ENCODE measurements at places on chromosomes 16 and 17.

GRCh38 chr16:14389359-14389758, 240.7 kb downstream of the PARN start:
- DNase-seq: no peak

DNA sequence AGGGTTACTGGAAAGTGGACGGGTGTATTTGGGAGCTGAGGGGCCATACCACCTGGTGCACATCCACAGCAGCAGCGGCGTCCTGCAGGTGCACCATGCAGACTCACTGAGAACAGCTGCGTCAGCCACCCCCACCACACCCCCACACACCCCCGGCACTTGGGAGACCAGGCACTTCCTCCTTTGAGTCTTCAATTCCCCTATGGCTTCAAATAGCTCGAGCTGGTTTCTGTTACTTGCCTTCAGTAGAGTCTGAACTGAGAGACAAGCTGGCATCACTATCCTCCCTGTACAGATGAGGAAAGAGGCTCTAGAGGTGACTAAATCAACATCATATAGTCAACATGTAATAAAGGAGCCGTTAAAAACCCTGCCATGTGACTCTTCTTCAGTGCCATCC, 15.4 kb downstream of the CUEDC1 start:
- no peak for DNase-seq

GRCh38 chr16:49278944-49279725, 2.5 kb downstream of the CBLN1 start:
- no peak for DNase-seq

- no peak for DNase-seq
Measured at GRCh38 chr17:17170346-17170985, 35.7 kb downstream of the PLD6 start.

DNA sequence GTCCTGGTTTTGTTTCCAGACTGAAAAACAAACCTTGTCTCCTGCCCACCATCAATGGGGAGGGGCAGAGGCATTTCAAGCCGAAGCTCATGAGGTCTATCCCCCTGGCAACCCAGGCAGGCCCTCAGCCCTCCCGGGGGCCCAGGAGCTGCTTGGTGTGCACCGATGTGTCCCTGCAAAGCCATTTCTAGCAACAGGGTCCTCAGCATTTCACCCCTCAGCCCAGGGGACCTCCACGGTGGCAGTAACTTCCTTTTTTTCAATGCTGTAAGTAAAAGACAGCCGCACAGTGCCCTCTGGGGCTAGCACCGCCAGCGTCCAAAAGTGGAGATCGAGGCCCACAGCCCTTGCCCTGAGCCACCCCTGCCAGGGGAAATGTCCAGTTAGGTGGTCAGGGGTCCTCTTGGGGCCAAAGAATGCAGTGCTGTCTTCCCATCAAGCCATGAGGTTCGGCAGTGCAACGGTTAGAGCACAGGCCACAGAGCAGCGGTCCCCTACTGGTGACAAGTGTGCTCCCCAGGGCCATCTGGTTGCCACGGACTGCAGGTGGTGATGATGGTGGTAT, 79.9 kb downstream of the LITAF start:
- no peak for DNase-seq

DNA sequence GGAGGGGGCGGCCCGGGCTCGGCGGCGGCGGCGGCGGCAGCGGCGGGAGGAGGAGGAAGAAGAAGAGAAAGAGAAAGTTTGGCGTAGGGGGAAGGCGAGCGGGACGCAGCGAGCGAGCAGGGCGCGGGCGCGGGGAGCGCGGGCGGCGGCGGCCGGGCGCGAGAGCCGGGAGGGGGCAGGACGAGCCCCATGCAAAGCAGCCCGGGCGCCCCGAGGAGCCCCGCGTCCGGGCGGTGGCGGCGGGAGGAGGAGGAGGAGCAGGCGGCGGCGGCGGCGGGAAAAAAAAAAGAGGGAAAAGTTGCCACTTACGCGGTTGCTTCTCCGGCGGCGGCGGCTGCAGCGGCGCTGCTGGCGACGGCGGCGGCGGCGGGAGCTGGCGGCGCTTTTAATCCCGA, 10.3 kb upstream of the ZFHX3 start:
- DNase-seq: no peak

DNA sequence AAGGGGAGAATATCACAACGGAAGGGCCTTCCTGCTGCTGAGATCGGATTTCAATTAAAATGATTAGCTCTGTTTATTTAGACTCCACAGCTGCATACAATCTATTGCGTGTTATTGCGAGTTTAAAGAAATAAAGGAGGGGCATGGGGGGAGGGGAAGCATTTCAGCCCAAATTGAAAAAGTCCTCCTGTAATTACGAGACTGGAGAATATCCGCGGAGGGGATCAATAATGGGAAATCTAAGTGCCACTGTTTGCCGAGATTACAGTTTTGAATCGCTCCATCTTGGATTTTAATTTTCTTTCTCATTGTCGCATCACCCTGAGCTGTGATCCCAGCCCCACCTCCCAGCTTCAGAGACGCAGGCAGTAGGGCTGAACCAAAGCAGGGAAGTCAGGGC, 15.7 kb upstream of the RPL38 start:
- DNase-seq: no peak

DNA sequence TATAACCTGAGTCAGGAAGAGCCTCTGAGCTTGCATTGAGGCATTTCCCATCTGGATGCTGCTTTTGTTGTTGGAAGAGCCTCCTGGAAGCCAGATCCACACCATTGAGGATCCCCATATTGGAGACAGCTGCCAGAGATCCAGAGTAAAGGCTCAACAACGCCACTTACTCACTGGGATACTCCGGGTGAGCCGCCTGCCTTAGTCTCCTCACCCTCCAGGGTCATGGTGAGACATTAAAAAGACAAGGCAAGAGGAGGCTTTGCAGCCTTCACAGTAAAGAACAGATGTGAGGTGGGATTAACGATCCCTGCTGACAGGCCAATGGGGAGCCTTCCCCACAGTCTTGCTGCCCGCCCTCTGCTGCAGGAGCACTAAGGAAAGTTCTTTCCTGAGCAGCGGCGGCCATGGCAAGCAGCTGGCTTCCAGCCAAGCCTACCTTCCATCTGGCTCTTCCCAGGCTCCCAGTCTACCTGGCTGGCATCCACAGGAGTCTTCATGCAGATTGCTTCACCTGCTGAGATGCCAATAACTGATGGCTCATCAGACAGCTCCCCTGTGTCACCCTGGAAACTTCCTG, 198.5 kb downstream of the CYLD start:
- no peak for DNase-seq

GRCh38 chr16:11145173-11145818, 110.7 kb downstream of the SOCS1 start:
- no peak for DNase-seq
